ENCODE measurements at places on chromosomes 2 and 18.
A peak's percentile ranks its signal among the peaks of the same experiment; 100 is the strongest.

DNA sequence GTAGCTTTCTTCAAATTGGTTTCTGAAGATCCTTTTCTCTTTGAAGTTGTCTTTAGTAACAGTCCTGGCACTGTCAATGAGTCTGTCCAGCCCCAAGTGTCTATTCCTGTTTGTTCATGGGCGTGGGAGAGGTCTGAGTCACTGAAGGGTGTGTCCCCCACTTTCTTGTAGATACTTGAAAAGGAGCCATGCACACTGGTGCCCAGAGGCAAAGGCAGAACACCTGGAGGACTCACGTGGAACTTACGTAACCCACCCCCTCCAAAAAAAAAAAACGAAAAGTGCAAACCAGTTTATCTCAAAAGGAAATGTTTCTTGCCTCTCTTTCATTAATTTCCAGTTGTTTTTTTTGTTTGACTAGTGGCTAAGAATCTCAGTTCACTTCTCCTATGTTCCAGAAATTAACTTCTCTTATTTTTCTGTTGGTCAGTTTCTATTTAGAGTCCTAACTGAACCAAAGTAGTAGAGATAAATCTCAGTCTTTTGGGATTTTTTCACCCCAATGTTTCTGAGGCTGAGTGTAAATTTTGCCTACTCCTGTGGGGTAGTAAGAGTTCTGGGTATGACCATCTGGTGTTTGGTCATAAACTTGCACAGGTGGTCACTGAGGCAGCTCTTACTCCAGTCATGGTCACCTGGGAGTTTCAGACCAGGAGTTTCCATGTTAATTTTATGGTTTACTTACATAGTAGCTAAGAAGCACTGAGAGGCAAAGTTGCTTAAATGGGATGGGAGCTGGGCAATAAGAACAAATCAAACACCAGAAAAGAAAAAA, 54.9 kb downstream of the DSC3 start:
- peak; percentile 16 for DNase-seq

- DNase-seq = no peak
Observed at GRCh38 chr18:8721094-8721669, 15.8 kb downstream of the MTCL1 start.

DNA sequence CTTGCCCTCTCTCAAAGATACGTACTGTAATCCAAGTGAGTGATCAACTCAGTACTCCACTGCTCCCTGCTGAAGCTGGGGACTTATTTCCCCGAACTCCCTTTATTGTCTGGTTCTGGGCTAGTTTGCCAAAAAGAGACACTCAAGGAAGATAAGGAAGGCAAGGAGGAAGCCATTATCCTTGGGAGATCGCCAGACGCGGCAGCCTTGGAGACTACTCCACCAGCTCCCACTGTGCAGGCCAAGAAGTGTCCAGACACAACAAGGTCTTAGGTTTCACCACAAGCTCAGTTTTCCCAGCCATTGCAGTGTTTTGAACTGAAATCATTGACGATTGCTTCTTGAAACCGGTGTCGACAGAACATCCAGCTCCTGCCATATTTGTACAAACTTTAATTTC, 439.6 kb upstream of the UBE2E3 start:
- no peak for DNase-seq

- no peak for DNase-seq
Observed at GRCh38 chr2:240245706-240246105, 105.2 kb upstream of the OTOS start.

DNA sequence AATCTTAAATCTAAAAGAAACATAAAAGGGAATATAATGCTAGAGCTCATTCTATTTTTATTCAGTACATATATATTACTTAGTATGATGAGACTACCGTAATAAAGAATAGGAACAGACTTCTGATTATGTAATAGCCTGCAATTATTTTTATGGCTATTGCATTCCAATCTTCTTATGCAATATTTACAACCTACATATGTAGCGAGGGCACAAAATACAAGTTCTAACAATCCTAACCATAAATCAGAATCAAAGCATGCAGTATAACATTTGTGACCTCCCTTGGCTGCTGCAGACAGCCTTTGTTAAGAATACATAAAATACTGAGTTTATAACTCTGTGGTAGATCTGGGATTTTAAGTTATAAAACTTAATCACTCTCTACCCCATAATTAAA, 177.6 kb downstream of the BABAM2 start:
- no peak for DNase-seq

- DNase-seq = no peak
Observed at GRCh38 chr2:29412197-29412925, 297.1 kb downstream of the CLIP4 start.

DNA sequence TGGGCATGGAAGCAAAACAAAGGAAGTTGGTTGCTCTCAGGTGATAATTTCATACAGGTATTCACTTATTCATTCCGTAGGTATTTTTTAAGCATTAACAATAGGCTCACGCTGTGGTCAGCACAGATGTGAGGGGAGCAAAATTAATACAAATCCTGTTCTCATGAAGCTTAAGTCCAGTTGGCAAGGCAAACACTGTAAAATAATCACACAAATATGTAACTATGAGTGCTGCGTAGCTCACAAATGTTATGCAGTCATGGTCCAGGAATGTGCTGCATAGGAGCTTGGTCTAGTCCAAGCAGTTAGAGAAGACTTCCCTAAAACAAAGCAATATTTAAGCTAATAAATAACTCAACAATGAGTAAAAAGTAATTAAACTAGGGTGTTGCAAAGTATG, 23.9 kb downstream of the SP5 start:
- DNase-seq = no peak

- DNase-seq = no peak
Observed at GRCh38 chr2:215465256-215465655, 29.4 kb upstream of the FN1 start.

DNA sequence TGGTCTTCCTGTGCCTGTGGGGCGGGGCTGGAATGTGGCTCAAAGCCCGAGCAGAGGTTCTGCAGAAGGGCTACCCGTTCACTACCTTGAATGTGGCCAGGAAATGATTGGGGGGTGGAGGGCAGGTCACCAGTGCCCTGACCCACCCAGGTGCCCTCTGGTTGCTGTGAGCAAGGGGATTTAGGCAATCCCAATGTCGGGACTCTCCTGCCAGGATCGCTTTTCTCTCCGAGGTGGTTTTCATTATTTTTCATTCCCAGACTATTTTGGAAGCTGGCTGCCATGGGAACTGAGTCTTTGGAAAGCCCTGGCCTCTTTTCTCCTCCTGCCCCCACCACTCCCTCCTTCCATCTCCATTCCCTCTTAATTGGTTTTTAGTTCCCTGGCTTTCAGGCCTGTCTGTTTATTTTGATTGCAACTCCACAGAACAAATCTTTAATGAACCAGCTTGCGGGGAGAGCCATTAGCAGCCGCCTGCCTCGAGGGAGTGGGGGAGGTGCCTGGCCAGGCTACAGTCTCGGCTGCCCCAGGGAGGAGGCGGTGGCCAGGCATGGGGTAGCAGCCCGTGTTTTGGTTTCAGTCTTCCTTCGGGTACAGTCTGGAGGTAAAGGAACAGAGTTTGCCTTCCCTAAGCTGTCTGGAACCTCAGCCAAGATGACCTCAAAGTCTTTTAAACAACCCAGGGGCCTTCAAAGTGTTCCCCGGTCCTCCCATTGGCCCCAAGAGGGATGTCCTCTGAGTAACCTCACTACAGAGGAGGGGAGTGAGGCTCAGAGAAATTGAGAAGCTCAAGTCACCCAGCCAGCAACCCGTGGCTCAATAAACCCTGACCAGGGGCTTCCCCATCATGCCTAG, 114.4 kb upstream of the HAAO start:
- no peak for DNase-seq

DNA sequence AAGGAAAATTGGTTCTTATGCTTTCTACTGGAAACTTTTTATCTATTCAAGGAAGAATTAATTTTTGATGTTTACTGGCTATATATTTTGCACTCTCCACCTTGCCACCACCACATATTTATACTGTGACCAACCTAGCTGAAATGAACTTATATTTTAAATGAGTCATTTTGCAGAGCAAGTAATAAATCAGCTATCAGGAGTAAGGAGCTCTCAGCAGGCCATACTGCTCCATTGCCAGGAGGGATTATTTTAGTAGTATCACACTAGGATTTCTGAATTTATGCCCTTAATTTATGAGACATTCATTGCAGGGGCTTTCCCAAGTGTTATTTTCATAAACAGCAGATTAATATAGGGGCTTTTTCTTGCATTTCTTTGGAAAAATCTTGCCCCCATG, 125.8 kb upstream of the CYP1B1 start:
- no peak for DNase-seq

DNA sequence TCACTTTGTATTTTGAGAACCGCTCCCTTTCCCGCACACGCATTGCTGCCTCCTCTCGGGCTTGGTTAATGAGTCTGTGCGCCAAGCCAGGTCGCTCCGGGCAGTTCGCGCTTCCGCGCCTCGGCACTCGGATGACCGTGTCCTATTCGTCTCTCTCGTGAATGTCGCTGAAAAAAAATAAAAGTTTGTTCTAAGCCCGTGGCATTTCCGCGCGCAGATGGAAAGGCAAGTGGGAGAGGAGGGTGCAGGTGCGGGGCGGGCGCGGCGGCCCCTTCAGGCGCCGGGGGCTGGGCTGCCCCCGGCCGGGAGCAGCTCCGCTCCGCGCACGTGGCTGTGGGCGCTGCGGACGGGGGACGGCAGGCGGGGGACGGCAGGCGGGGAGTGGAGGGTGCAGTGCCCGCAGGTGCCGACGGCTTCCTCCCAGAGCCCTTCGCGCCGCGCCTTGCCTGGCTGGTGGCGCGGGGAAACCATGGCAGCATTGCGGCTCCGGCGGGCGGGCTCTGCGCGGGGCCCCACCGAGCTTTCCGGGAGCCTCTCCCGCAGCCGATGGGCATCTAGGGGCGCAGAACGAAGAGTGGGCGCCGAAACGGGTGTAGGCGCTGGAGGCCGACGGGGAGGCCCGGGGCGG, 159.6 kb upstream of the SIX2 start:
- no peak for DNase-seq

DNA sequence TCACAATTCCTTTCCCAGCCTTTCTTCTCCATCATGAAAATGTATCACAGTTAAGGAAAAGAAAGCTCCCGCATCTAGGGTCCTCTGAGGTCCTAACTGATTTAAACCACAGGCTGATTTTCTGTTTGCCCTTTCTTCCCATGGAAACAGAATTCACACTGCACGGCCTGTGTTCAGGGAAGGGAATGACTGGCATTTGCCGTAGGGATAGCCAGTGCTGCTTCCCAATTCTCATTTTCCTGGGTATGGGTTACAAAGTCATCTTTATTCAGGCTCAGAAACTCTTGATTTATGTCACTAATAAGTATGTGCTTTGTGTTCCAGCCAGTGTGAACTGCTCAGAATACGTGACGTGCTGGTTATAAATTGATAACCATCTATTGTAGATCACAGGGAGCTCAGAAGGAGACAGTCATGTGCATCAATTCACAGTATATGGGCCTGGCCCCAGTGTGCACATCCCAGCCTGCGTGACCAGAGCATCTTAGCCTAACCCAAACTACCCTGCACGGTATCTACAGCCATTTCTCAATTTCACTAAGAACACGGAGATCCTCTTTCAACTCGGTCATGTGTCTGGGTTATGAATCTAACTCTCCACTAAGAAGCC, 163.3 kb downstream of the LRRC30 start:
- no peak for DNase-seq

GRCh38 chr18:36124841-36125240, 4.3 kb downstream of the SLC39A6 start:
- DNase-seq = no peak

DNA sequence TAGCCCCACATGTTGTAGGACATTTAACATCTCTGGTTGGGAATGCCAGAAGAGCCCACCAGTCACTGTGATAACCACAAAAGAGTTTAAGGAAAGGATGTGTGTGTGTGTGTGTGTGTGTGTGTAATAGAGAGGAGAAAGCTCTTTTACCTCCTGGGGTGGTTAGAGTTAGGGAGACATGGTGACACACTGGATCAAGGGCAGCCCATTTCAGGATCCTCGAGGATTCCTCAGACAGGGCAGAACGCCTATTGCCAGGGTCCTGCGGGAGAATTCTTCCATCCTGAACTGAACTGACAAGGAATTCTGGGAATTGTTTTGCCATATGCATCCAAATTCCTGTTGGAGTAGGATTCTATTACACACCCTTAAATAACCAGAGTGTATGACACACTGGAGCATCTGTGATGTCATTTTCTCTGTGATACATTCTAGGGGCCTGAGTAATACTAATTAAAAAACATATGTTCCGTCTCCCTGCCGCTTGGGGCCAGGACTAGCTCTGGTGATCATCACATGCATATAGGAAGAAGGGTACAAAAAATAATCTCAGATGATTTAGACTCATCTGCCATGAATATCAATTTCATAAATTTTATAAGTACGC, 156.4 kb upstream of the MMADHC start:
- DNase-seq = no peak

GRCh38 chr18:61019338-61020301, 313.6 kb upstream of the CDH20 start:
- DNase-seq = no peak

DNA sequence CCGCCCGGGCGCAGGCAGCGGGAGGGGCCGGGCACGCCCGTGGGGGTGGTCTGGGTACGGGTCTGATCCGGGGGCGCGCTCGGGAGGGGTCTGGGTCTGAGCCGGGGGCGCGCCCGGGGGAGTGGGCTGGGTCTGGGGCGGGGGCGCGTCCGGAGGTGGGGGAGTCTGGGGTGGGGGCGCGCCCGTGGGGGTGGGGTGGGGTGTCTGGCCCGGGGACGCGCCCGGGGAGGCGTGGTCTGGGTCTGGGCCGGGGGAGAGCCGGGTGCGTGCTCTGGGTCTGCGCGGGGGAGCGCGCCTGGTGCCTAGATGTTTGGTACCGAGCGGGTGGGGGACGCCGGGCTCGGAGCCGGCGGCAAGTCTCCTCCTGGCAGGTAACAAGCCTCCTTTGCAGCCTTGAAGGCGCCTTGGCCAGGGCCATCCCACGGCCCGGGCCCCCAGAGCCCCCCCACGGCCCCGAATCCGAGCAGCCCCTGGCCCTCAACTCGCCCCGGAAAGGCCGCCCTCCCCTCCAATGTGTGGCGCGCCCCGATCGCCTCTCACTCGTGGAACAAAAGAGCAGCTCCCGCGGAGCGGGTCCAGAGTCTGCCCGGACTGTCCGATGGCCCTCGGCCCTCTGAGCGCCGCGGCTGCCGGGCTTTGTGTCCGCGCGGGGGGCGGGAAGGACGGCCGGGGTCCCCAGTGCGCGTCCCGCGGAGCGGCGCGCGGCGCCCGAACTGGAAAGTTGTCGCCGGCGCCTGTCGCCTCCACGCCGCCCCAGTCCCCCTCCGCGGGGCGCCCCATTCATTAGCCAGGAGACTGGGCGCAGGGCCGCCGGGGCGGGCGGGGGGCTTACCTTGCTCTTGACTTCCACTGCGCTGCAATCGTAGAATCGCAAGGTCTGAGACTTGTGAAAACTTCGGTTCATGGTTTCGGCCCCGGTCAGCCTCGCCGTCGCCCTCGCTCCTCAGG, 595 bp downstream of the PARD6G start:
- no peak for DNase-seq

- no peak for DNase-seq
Observed at GRCh38 chr18:48122376-48122775, 191.9 kb upstream of the SMAD2 start.

- no peak for DNase-seq
Observed at GRCh38 chr2:179137200-179137759, 87.3 kb upstream of the CCDC141 start.
